Naive thymus-derived CD8-positive, alpha-beta T cell (primary cell): ENCODE measurements at places on chromosomes 1 and 21.

- DNase-seq = no peak
Measured at GRCh38 chr1:109391626-109392025, 6.1 kb downstream of the SORT1 start.

DNA sequence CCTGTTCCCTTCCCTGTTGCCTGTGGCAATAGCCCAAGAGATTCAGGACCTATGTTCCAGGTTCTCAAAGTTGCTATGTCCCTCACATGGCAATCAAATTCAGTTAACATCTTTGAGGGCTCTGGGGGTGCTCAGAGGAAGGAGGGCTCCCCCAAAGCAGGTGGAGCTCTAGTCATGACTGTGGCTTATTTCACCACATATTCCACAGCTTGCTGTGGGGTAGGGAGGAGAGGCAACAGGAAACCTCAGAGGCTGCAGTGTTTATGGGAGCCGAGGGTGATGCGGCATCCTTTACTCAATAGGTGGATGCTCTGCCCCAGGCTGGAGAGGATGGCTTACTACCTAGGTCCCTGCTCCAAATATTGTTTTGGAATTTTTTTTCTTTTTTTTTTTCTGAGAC, 1.2 kb upstream of the MKNK1 start:
- peak; percentile 31 for DNase-seq

- DNase-seq = no peak
Measured at GRCh38 chr1:40057310-40058030, 16.9 kb downstream of the CAP1 start.

DNA sequence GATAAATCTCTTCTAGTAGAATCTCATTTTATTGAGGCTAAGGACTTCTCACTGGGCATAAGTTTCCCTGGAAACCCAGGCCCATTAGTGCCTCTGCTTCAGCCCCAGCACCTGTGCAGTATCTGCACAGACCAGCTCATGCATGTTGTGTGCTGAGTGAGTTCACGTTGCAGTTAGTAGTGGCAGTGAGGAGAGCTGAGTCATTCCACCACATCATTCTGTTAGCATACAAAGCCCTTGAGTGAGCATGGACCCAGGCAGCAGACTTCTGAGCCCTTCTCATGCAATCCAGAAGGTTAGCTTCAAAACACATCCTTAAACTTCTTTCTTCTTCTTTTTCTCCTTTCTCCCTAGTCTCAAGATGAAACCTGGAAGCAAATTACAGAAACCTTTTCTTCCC, 45.8 kb upstream of the NTPCR start:
- no peak for DNase-seq

- DNase-seq = no peak
Measured at GRCh38 chr1:242447689-242448088, 76.8 kb downstream of the PLD5 start.

DNA sequence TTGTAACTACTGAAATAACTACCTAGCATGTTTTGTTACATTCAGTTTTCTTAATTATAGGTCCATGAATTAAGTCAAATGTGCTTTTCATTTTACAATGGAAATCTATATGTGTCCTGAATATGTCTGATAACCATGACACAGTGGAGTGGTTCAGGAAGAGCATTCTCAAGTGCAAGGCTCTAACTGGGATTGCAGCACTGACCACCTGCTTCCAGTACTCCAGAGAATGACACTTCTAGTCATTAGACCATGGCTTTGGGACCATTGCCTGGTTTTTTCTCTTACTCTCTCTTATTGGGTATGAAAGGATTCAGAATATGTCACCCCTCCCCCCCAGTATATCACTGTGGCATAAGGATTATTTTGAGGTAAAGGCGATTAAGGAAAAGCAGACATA, 204.9 kb upstream of the CACYBP start:
- no peak for DNase-seq

DNA sequence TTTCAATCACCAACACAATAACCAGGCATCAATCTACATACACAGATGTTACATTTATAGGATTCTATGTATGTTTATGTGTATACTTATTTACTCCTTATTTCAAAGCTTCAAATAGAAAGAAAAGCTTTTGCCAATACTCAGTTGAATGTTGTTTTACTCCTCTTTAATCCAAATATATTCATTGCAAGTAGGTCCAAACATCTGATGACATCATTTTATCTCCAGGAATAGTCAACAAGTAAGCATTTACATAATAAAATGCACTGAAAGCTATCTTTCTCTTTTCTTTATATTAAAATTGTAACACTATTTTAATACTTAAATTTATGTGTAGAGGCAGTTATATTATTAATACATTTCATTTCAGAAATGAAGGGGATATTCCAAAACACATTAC, 380.5 kb downstream of the SMYD3 start:
- DNase-seq = no peak

DNA sequence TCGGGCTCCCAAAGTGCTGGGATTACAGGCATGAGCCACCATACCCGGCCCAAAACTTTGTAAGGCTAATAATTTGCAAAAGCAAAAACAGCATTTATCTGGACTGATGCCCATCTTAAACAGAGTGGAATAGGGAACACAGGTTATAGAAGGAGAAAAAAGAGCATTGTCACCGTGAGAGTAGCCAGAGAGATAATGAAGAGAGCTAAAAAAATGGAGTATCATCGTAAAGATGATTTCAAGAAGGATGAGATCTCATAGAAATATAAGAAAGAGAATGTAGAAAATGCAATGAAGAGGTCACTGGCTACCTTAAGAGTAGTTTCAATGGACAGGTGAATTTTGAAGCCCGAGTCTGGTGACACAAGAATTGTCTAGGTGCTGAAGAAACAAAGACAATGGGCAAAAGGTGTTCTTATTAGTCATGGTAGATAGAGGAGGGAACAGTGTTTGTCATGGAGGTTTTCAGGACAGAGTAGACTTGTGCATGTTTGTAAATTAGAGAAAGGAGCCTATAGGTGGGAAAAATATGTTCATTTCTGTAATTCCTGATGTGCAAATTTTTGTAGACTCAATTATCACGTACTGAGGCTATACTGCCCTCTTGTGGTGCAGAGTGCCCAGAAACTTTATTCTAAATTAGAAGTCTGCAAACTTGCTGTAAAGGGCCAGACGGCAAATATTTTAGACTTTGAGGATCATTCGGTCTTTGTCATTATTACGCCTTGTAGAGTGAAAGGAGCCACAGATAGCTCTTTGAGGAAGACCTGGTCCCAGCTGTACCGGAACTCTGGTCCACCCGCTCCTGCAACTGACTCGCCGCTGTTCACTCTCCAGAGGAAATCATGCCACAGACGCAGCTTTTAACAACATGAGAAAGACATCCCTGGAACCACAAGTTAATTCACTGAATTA, 8.1 kb upstream of the TMEM183A start:
- DNase-seq = peak; percentile 67

DNA sequence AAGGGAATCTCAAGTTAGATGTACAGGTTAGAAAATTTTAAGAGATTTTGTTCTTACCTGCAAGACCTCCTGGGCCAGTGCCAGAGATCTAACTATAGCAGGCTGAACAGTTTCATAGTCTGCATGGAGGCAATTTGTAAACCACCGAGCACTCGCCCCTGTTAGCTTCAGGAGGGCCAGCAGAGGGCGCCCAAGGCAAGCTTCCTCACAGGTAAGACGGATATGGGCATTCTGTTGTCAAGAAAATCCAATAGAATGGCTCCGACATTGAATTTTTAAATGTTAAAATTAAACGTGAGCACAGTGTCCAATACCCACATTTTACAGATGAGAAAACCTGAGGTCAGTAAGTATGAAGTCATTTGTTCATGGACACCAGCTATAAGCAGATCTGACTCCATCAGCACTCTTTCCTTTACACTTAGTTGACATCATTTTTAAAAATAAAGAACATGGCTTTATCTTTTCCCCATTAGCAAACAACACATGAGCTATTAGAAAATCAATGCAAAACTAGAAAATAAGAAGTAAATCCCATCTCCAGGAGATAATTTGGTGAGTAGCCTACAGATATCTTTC, 2.2 kb downstream of the REG4 start:
- DNase-seq = peak; percentile 68

GRCh38 chr1:101055623-101056022, 30.0 kb upstream of the DPH5 start:
- no peak for DNase-seq

GRCh38 chr1:43465505-43466067, 11.9 kb upstream of the HYI start:
- DNase-seq = no peak

- DNase-seq = no peak
Measured at GRCh38 chr1:7224081-7224534, 438.9 kb downstream of the CAMTA1 start.

- no peak for DNase-seq
Measured at GRCh38 chr1:103527331-103527730, 1.8 kb downstream of the RNPC3 start.

DNA sequence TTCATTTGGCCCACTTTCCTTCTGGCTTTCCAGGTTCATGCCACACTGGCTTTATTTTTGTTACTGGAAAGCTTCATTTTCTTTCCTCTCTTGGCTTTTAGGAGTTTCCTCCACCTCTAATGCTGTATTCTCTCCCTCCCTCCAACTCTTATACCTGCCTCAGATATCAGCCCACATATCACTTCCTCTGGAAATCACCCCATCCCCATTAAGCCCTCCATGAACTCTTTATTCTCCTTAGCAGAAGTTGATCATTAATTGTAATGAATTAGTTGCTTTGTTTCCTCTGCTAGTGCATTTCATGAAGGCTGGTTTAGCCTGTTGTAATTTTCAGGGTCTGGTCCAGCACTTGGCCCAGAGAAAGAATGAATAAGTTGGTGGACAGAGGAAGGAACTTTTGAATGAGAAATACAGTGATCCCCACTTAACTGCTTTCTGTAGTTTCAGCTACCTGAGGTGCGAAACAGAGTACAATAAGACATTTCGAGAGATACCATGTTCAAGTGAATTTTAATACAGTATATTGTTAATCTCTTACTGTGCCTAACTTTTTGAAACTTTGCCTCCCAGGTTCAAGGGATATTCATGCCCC, 1.7 kb downstream of the SOAT1 start:
- no peak for DNase-seq
